WERI-Rb-1 (cell line): ENCODE measurements at places on chromosomes 16 and 17.

DNA sequence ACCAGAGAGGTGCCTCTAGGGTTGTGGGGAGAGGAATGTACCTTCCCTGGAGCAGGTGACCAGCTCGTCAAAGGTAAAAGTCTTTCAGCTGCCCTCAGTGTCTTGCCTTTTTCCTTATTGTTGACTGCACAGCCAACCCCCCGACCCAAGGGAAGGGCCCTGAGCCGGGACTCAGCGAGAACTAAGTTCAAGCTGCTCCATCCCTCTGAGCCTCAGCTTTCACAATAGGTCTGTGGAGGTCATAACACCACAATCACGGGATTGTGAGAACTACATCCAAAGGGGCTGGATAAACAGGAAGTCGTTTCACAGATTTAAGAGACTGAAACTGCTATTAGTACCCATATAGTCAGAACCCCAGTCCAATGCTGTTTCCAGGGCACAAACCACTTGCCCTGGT is 2.6 kb upstream of the KRT36 start:
- no peak for DNase-seq

DNA sequence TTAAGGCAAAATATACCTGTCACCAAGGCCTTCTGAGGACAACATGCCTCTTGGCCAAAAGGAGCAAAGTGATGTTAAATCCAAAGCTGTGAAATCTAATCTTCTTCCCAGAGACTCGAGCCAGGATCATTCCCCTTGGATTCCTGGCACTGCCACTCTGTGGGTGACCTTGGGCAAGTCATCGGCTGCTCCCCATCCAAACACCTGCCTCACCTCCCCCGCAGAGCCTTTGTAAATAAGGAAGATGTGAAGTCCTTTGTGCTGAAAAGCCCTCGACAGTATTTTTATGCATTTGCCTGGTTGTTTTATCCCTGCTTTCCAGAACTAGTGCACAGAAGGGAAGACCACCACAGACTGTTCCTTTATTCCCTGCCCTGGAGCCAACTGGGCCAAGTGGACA is 5.4 kb upstream of the CEP295NL start:
- no peak for DNase-seq

GRCh38 chr16:28106467-28107215 is 43.1 kb upstream of the GSG1L start:
- no peak for DNase-seq

- DNase-seq: no peak
These were observed 212.9 kb upstream of the CHMP6 start for GRCh38 chr17:80778716-80779115.

DNA sequence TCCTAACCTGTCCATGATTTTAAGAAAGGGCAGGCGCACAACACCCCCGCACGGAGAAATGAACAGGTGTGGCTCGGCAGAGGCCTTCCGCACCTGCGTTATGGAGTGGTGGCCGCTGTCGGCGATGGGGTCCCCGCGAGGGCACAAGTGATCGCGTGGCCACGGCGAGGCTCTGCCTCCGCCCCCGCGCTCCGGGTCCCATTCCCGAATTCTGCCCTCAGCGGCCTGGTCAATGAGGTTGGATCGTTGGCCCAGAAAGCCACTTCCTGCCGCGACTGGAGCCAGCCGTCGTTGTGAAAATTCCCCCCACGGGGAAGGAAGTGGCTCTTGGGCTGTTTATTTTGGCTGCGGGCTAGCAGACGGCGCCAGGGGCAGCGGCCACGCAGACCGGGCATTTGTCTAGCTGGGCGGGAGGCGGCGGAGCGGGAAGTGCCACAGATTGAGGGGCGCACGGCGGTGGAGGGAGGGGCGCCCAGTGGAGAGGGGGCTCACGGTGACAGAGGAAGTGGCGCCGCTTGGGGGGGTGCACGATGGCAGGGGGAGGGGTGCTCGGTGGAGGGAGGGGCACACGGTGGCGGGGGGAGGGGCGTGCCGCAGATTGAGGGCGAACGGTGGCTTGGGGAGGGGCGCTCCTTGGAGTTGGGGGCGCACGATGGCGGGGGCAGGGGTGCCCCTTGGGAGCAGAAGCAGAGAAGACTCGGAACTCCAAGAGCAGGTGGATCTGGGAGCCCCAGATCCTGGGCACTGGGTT is 25.0 kb downstream of the MRC2 start:
- DNase-seq: no peak

GRCh38 chr16:88700636-88701482 is 5.3 kb downstream of the RNF166 start:
- no peak for DNase-seq

GRCh38 chr17:50280801-50281441 is 6.7 kb downstream of the TMEM92 start:
- DNase-seq: no peak

DNA sequence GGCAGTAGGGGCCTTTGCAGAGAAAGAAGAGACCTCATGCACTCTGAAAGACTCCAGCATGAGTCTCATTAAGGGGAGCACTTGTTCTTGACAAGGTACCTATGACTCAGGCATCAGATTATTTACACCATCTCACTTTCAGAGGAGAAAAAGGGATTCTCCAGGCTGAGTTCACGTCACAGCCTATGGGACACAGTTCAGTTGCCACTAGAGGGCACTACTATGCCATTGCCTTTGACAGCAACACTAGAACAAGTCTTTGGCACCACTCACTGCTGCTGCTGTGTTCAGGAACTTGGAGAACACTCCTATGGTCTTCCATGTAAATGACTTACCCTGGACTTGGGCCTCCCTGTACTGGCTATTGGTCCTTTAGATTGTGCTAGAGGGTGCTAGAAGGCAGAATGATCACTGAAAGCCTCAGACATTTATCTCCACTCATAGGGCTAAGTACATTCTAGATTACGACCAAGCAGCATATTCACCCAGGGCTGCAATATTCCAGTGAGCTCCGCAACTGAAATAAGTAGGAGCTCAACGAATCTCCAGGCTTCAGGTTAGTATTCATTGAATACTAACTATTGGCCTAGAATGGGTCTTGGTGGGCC is 225.1 kb upstream of the CA10 start:
- DNase-seq: peak; percentile 81

GRCh38 chr17:41588126-41588810 is 1.6 kb upstream of the KRT14 start:
- DNase-seq: no peak

DNA sequence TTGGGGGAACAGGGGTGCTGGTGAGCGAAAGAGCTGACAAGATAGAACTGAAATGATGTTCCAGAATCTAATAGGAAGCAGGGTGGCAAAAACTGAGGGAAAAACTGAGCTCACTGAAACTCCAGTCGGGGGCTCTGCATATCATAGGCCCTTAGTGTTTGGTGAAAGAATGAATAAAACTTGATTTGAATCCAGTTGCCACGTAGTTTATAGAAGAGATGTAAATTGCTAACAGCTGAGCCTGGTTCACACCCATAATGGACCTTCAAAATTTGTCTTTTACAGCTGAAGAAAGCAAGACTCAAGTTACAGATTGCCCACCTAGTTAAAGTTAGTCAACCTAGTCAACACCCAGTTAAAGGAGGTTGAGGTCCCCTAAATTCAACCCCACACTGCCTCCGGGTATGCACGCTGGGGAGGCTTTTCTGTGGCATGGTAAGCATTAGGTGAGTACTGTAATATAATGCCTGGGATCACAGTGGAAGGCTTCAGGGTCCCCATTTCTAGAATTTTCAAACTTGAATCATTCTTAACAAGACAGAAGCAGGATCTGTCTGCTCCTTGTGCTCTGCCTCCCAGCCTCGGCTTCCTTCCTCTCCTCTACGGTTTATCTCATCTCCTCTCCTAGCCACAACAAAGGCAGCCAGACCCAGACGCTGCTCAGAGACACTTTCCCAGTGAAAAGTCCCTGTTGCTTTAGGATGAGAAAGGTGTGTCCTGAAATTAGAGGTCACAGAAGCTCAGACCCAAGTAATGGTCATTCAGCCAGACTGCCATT is 26.9 kb upstream of the SUPT4H1 start:
- no peak for DNase-seq

DNA sequence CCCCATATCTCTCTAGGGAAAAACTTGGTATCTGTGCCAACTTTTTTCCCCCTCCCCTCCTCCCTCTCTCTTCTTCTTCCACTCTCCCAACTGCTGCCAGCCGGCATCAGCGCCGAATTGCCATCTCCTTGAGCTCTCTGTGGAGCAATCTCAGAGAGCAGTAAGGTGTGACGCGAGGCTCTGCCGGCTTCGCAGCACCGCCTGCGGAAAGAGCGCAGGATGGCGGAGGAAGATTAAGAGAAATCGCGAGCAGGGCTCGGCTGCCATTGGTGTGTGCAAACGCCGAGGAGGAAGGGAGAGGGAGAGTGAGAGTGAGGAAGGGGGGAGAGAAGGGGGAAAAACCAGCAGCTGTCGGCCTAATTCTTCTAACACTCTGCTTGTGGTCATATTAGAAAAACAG is 44.2 kb downstream of the NEUROD2 start:
- DNase-seq: peak; percentile 93

- no peak for DNase-seq
These were observed 450.4 kb downstream of the MAF start for GRCh38 chr16:79150151-79150550.

- no peak for DNase-seq
These were observed 87.6 kb downstream of the SPACA3 start for GRCh38 chr17:33079201-33079600.

DNA sequence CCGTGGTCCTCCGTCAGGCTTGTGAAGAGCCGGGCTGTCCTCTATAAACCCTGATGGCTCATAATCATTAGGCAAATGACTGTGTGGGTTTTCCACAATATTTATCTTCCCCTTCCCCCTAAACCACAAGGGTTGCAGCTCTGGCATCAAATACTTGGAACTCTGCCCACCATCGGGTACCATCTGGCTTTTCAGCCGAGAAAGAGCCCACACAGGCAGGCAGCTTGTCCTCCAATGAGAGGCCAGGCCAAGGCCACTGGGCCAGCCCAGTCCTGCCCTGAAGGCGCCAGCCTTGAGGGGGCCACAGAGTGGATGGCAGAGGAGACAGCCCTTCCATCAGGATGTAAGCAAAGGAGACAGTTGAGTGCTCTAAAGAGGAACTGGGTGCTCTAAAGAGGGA is 31.8 kb upstream of the NAT9 start:
- DNase-seq: no peak

DNA sequence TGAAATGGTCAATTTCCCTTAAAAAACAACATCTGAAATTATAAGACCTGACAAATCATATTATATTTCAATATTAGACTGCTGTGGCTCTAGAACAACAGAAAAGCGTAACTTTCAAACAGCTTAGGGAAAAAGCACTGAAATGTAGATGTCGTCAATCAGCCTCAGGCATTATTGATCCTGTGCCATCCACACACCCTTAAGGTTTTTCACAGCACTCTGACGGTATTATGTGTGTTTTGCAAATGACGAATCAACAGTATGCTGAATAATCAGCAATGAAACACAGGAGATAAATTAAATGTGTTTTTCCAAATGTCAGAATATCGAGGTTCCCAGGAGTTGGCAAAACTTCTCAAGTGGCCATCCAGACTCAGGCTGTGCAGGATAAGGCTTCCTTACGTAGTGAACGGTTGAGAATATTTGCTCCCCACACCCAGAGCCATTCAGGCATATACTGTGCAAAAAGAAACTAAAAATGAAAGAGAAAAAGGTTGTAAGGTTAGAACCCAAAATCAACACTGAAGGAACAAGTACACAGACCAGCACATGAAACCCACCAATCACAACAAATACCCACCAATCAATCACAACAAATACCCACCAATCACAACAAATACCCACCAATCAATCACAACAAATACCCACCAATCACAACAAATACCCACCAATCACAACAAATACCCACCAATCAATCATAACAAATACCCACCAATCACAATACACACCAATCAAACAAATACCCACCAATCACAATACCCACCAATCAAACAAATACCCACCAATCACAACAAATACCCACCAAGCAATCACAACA is 7.7 kb upstream of the MBTPS1 start:
- no peak for DNase-seq

- DNase-seq: peak; percentile 58
These were observed 10.5 kb upstream of the ITGAD start for GRCh38 chr16:31382485-31383161.

GRCh38 chr16:1647856-1648255 is 30.2 kb upstream of the JPT2 start:
- no peak for DNase-seq

- DNase-seq: no peak
These were observed 42.5 kb downstream of the AKAP10 start for GRCh38 chr17:19935169-19935568.

- no peak for DNase-seq
These were observed 1.6 kb upstream of the ADGRG3 start for GRCh38 chr16:57666353-57667047.

- DNase-seq: no peak
These were observed 8.5 kb downstream of the REXO5 start for GRCh38 chr16:20814784-20815183.

DNA sequence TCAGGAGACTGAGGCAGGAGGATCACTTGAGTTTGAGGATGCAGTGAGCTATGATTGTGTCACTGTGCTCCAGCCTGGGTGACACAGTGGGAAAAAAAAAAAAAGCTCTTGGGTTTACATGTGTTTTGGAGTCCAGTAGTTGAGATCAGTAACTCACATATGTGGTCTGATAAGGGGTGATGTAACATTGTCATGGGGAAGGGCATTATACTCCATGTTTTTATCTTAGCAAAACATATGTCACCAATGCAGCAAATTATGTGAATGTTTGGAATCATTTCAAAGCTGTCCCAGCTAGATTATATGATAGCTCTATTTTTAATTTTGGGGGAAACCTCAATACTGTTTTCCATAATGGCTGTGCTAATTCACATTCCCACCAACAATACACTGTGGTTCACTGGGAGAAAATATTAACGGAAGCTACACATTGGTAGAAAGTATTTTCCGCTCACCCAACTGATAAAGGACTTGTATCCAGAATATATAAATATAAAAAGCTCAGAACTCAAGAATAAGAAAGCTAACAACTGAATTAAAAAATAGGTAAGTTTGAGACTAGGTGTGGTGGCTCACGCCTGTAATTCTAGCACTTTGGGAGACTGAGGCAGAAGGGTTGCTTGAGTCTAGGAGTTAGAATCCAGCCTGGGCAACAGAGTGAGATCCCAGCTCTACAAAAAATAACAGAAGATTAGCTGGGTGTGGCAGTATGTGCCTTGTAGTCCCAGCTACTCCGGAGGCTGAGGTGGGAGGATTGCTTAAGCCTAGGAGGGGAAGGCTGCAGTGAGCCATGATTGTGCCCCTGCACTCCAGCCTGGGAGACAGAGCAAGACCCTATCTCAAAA is 224.1 kb upstream of the TBX2 start:
- DNase-seq: no peak

DNA sequence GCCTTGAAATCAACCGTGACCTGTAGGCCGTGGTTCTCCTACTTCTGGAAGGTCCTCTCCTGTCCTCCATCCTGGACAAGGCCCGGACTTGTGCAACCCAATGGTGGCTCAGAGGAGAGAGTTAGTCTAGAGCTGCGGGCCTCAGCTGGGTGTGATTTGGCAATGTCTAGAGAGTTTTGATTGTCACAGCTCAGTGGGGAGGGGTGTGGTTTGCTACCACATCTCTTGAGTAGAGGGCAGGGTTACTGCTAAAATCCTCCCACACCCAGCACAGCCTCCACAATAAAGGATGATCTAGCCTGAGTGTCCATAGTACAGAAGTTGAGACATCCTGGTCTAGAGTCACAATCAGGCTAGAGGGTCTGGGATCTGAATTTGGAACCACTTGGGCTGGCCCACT is 40.3 kb downstream of the MYH13 start:
- DNase-seq: no peak

GRCh38 chr17:8382052-8382879 is 727 bp downstream of the RPL26 start:
- DNase-seq: no peak
